Skin of body (tissue), 3 donors: ENCODE measurements at places on chromosomes 2 and 18. TPM values are rescaled to one million over a fixed set of nuclear protein-coding genes. Genes with fewer than 3 reads are reported as not detected.

Gene GPR35
- 0.99 TPM for total RNA-seq

Gene C2orf80
- not detected for total RNA-seq

- no peak for DNase-seq
Measured at GRCh38 chr2:85933753-85934594, 45.2 kb upstream of the ST3GAL5 start.

DNA sequence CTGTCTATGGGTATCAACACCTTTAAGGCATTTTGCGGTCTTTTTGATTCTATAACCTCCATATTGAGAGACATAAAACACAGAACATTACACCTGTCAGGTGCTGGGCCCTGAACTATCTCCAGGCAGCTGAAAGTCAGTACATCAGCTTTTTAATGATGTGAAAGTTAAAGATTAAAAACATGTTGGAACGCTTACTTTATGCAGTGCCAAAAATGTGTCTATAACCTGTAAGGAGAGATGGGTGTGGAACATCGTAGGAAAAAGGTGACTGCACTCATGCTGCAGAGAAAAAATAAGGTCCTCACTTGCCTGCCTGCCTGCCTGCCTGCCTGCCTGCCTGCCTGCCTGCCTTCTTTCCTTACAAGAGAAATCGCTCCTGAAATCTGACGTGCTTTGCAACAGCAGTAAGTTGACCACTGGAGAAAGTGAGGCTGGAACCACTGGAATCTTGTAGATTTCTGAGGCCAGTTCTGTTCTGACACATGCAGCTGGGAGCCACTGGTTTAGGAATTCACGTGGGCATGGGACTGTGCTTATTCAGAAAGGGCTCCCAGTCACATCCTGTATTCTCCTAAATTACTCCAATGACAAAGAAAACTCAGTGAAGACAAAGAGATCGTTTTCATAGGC, 34.1 kb downstream of the BCL11A start:
- DNase-seq: no peak

GRCh38 chr2:172173174-172173706, 70.5 kb upstream of the DLX2 start:
- DNase-seq: no peak

- DNase-seq: no peak
Measured at GRCh38 chr2:85449214-85449588, 30.7 kb downstream of the SH2D6 start.

GRCh38 chr2:128835342-128835855, 516.7 kb upstream of the HS6ST1 start:
- DNase-seq: no peak

DNA sequence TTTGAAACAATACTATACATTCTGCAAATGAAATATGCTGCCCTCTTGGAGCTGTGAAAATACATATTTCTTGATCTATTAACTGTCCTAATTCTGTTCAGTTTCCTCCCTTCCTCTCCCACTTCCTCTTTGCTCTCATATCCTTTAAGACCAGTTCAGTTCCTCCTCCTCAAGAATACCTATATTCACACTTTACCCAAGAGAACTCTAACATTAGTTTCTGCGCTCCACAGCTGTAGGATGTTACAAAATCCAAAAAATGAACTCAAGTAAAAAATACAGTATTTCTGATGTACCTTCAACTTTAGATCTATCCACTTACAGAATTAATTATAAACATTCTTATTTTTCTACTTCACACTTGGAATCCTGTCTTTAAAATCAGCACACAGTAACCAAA, 5.4 kb downstream of the ITSN2 start:
- DNase-seq: no peak
